Suppressor macrophage (primary cell): ENCODE measurements at places on chromosomes 13 and 19.

DNA sequence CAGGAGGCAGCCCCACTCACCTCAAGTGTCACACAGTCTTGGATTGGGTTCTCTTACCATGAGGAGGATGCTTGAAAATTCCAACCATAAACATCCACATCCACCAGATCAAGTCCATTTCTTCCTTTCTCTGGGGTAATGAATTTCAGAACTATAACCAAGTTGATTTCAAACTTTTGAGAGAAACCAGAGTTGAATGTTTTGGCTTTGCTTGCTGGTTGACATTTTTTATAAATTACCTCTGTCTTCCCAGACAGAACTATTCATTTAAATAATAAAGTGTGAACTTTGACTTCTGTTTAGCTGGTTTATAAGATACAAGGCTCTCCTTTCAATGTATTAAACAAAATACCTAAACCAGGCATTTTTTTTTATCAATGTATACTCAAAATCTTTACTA is 550.7 kb downstream of the KCTD12 start:
- DNase-seq = no peak

GRCh38 chr19:10651851-10652250 is 2.3 kb upstream of the ILF3 start:
- DNase-seq = no peak

- no peak for DNase-seq
These were observed 129.1 kb downstream of the URI1 start for GRCh38 chr19:30070968-30071632.

DNA sequence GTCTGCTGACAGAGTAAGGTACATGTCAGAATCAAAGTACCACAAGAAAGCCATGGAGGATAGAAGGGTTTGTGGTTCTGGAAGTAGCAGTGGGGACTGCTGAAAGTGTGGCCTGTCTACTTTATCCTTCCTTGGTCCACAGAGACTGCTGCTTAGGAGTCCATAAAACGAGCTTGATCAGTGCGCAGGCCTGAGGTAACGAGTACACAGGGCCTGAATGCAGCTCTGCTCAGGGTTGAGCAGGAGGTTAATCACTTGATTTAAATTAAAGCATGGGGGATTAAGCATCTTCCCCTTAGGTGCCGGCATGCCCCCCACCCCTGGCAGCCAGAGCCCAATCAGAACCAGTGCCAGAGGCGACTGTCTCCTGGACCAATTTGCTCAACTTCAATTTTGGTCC is 34.9 kb upstream of the WASF3 start:
- DNase-seq = no peak

GRCh38 chr19:39471756-39472536 is 8.7 kb upstream of the TIMM50 start:
- no peak for DNase-seq

DNA sequence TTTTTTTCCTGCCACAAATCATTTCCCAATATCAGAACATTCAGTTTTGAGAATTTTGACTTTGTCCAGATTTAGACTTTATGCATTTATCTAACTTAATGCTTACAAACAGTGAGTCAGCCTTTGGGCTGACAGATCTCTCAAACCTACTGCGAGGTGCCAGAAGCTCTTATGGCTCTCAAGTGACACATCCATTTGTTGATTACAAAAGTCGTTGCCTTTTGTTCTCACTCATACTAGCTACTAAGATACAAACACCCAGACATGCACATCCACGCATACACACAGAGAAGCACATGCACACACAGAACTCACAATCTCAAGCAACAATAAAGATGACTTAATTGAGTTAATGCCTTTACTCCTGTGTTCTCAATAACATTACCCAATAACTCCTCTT is 1147.5 kb downstream of the DIAPH3 start:
- no peak for DNase-seq

DNA sequence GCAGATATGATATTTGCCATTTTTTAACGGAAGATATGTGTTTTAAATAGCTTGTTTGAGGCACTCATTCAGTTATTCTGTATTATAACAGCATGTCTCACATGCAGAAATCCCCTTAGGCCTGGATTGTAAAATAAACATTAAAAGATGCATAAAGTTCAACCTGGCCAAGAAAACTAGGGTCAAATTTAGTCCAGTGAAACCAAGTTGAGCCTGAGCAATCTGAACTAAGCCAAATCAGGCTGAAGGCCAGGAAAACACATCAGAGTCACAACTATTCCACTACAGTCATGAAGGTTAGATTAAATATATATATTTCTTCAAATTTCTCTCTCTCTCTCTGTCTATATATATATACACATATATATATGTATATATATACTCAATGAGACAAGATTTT is 504.8 kb downstream of the SLITRK1 start:
- no peak for DNase-seq

DNA sequence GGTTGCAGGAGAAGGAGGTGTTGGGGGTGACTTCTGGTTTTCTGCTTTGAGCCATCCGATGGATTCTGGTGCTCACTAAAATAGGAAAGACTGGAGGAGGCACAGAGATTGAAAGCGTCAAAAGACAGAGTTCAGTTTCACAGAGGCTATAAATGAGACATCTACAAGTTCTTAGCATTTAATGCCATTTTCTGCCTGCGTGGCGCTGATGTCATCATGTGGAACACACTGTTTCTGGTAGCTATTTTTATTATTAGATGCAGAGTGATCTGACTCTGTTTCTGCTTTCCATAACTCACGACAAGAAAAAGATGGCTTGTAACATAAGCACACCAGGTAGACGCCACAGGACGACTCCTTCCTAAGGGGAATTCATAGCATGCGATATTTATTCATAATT is 3.3 kb upstream of the SLC39A3 start:
- no peak for DNase-seq

GRCh38 chr13:35210261-35210660 is 266.2 kb downstream of the MAB21L1 start:
- DNase-seq = no peak

DNA sequence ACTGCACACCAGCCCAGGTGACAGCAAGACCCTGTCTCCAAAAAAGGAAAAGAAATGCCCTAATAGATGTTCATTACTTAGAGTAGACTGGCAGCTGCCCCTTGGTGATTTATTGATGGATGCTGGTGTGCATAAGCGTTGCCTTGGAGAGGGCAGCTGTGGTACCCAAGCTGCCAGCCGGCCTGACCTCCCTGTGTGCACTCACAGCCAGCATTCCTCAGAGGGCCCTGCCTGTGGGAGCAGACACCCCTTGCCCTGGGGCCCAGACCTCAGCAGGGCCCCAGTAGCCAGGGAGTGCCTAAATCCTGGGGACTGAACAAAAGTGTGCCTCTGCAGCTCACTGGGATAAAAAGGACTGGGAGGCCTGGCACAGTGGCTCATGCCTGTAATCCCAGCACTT is 7.8 kb upstream of the ACTN4 start:
- DNase-seq = no peak

- DNase-seq = no peak
These were observed 6.2 kb upstream of the FUT3 start for GRCh38 chr19:5857203-5858081.

DNA sequence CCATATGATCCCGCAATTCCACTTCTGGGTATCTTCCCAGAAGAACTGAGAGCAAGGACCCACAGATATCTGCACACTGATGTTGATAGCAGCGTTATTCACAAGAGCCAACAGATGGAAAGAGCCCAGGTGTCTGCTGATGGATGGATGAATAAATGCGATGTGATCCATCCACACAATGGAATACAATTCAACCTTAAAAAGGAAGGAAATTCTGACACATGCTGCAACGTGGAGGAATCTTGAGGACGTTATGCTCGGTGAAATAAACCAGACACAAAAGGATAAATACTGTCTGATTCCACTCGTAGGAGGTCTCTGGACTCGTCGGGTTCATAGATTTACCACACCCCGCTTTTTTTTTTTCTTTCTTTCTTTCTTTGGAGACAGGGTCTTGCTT is 21.8 kb downstream of the ARHGEF18 start:
- DNase-seq = no peak

DNA sequence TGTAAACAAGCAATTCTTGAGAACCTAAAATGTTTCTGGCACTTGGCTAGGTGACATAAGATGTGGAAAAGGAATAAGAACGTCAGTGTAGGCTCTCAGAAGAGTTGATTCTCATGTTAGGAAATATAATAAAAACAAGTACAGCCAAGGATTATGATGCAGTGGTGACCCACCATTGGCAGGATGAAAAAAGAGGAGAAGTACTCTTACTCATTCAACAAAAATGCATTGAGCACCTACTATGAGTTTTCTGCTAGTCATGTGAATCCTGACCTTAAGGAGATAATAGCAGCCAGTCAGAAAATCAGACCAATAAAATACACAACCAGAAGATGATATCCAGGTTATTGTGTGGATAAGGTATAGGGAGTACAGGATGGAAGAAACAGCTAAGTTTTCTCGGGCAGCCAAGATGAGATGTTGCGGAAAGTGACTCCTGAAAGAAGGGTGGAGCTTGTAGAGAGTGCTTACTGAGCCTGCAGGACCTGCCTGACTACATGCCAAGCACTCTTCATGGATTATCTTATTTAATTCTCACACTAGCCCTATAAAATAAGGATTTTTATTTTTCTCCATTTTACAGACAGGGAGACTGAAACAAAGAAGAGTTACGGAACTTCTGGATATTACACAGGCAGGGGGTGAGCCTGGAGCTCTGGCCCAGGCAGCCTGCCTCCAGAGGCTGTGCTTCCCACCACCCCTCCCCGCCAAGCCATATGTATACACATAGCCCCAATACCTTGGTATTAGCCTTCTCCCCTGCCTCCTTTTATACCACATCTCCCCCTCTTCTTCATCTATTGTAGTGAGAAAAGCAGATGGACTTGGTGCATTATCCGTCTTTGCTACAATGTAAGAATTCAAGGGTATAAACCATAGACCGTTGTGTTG is 58.0 kb downstream of the TGDS start:
- no peak for DNase-seq

- no peak for DNase-seq
These were observed 84.3 kb downstream of the NUFIP1 start for GRCh38 chr13:44904967-44905366.

- peak; percentile 50 for DNase-seq
These were observed 107.2 kb downstream of the KCNRG start for GRCh38 chr13:50122455-50122854.

DNA sequence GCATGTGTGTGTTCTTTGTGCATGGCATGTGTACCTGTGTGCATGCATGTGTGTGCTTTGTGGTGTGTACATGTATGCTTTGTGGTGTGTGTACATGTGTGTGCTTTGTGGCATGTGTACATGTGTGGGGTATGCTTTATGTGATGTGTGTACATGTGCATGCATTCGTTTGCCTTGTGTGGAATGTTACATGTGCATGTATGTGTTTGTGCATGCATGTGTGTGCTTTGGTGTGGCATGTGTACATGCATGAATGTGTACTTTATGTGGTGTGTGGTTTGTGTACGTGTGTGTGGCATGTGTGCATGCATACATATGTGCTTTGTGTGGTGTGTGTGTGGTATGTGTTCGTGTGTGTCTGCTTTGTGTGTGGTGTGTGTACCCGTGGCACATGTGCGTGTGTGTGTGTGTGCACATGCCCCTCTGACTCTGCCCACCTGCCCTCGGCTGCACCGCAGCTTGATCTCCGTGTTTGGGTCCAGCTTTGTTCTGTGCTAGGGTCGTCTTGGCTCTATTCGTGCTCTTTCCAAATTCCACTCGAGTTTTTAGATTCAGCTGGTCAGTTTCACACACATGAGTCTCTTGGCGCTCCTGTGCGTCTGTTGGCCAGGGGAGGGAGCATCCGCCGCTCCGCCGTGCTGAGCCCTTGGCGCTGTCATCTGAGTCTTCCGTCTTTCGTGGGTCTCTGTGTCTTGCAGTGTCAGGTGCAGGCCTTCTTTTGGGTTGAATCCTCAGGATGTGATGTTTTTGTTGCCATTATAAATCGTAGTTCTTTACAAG is 46.5 kb upstream of the TFDP1 start:
- no peak for DNase-seq

GRCh38 chr19:52600639-52601024 is 30.5 kb downstream of the ZNF701 start:
- DNase-seq = peak; percentile 23

- DNase-seq = peak; percentile 38
These were observed 386 bp downstream of the GIPR start for GRCh38 chr19:45668342-45668871.

GRCh38 chr19:38731654-38732301 is 12.5 kb downstream of the CAPN12 start:
- DNase-seq = peak; percentile 1
